ENCODE measurements at places on chromosomes 7 and 10. TPM values are rescaled to one million over a fixed set of nuclear protein-coding genes. Genes with fewer than 3 reads are reported as not detected.

Gene BAG3
- polyA plus RNA-seq, result 0.41 TPM

DNA sequence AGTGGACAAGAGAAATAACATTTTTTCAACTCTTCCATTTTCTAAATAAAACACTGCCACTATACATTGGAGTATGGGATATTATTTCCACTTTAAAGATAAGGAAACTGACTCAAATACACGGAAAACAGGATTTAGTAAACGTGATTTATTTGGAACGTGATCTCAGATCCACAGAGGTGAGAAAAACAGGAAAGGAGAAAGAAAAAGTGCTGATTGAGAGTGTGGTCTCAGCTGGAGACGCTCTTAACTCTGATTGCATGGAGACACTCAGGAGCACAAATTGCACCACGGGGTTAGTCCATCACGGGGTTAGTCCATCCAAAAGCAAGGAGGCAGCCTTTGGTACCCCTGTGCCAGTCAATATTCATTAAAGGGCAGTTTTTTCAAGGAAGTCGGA, 142.5 kb downstream of the GNAT3 start:
- no peaks in the 10 kb centered on the region for H3K27me3 ChIP-seq
- no peaks in the 10 kb centered on the region for H3K36me3 ChIP-seq
- H3K4me3 ChIP-seq, result no peak overlapping the region
- DNase-seq, result no peak
- H3K4me1 ChIP-seq, result no peaks in the 10 kb centered on the region

Gene GJD4
- polyA plus RNA-seq, result not detected

Gene AKR1D1
- not detected for polyA plus RNA-seq

Gene CALHM1
- polyA plus RNA-seq, result not detected

Data from naive B cell (primary cell).